SJSA1 (cell line): ENCODE measurements at places on chromosomes 16 and 17. TPM values are rescaled to one million over a fixed set of nuclear protein-coding genes. Genes with fewer than 3 reads are reported as not detected.

Gene PRAC2
- total RNA-seq: not detected in 2 replicates

DNA sequence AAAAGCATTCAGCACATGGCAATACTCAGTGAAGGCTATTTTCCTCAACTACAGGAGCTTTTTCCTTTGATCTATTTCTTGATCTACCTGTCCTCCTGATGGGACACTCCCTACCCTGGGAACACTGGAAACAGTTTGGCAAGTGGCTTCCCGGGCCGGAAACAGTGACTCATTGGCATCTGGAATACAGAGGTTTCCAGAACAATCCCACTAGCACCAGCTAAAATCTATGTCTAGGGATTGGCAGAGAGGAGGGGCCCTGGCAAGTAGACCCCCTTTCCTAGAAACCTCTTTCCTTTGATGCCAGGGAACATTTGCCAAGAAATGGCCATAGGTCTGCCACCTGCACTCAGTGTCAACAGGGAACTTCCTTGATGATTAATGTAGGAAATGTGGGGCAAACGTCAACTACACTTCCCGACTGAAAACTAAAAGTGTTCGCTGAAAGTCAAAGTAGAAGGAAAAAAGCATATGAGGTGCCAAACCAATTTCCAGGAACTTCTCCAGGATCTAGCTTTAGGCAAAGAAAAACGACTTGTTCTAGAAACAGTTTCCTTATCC lies 30.4 kb upstream of the FBXW10B start:
- peak; percentile 32 for DNase-seq

GRCh38 chr16:27264151-27264550 lies 4.4 kb downstream of the NSMCE1 start:
- DNase-seq: no peak

GRCh38 chr16:54817940-54818574 lies 112.6 kb upstream of the IRX5 start:
- no peak for DNase-seq

Gene SCARF1
- 0.16 TPM in 2 replicates for total RNA-seq

Gene C17orf78
- not detected in 2 replicates for total RNA-seq

DNA sequence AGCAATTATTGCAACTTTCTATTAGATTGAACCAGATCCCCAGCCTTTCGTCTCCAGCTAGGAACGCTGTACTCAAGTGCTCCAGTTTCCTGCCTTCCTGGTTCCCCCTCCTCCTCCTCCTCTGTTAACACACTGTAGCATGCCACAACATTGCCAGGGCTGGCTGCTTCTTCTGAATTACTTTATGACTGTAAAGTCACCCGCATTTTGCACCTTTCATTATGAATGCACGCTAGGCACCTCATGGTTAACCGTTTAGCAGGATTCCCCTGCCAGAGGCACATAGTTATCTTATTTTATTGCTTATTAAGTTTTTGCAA lies 4.5 kb downstream of the ZNF423 start:
- DNase-seq: no peak

DNA sequence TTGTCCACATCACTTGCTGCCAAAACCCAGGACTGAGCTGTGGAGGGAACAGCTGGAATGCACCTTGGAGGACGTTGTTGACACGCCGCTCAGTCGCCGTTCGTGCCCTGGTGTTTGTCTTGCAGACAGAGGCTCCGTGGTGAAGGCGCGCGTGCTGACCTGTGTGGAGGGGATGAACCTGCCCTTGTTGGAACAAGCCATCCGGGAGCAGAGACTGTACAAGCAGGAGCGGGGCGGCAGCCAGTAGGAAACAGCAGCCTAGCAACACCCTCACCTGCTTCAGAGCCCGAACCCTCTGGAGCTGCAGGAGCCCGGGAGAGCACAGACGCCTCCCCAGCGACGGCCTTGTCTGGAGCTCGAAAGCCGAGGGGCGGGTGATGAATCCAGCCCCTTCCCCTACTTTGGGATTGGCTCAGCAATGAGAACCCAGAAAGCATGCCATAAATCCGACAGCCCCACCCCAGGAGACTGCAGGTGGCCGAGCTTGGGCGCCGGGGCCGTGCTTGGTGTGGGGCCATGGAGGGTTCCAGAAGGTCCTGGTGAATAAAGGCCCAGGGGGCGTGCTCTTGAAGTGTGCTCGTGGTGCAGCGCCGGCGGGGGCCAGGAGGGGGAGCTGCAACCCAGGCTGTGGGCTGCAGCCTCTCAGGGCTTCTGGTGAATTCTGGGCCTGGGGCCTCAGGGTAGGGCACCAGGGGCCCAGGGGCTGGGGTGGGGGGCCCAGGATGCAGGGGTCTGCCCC lies 470 bp upstream of the CDK3 start:
- DNase-seq: no peak

Gene SEPTIN12
- not detected in 2 replicates for total RNA-seq

Gene SPEM2
- total RNA-seq: not detected in 2 replicates

DNA sequence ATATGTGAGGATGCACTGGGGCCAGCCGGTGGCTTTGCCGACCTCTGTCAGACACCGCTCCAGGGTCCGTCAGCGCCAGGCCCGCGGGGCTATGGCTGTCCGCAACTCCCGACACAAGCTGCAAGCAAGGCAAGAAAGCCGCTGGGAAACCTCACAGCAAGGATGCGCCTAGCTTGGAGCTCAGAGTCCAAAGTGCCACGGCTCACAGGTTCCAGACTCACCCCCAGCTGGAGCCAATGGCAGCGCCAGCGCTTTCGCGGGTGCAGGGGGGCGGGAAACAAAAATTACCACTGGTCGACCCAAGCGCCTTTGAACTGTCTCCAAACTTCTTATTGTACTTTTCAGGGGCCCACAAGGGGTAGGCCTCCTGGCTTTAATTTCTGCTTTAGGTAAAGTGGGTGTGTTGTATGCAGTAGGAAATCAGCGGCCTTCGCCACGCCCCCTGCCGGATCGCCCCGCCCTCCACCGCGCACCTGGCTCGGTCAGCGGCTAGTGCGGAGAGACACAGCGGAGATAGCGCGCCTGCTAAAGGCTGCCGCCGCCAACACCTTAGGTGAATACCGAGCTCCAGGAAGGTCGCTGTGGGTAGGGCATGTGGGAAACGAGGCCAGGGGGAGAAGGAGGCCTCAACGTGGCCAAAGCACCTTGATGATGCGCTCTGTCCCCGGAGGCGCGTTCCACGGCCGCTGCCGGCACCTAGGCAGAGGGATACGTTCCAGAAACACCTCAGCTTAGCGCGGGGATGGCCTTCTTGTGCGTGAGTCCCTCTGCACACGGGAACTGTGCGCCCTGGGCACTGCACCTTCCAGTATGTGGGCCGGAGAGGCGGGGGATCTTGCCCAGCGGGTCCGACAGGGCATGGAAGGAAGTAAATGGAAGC lies 61.0 kb upstream of the RBL2 start:
- no peak for DNase-seq

GRCh38 chr16:4333308-4333638 lies 17.4 kb downstream of the GLIS2 start:
- no peak for DNase-seq

GRCh38 chr17:41322094-41322902 lies 6.8 kb upstream of the KRTAP17-1 start:
- peak; percentile 54 for DNase-seq

DNA sequence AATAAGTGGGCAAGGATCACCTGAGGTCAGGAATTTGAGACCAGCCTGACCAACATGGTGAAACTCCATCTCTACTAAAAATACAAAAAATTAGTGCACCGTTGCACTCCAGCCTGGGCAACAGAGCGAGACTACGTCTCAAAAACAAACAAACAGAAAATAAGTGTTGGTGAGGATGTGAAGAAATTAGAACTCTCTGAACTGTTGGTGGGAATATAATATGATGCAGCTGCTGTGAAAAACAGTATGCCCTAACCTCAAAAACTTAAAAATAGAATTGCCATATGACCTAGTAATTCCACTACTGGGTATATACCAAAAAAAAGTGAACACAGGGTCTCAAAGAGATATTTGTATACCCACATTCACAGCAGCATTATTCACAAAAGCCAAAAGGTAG lies 26.1 kb downstream of the GLG1 start:
- no peak for DNase-seq

GRCh38 chr17:42639525-42640113 lies 19.5 kb upstream of the TUBG2 start:
- DNase-seq: no peak

GRCh38 chr17:30905742-30906100 lies 317 bp downstream of the TEFM start:
- DNase-seq: no peak

GRCh38 chr17:48373883-48374282 lies 56.1 kb downstream of the SKAP1 start:
- DNase-seq: no peak

GRCh38 chr16:2152695-2153506 lies 2.7 kb upstream of the TRAF7 start:
- no peak for DNase-seq

DNA sequence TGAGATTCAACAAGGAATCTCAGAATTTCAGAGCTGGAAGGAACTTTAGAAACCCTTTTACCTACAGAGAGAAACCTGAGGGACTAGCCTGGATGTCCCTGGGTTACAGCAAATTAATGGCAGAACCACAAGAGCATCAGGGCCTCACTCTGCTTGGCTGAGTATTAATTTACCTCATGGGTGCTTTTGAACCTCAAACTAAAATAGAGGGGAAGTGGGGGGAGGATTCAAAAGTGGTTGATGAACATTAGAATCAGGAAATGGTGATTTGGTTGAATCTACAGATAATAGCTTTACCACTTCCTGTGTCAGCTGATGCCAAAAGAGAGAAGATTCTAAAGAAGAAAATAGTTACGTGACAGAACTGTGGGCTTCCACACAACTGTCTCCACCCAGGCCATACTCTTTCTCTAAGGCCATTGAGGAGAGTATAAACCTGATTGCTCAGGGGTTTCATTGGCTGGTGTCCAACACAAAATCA lies 11.3 kb upstream of the SKAP1 start:
- DNase-seq: no peak

- DNase-seq: no peak
These were observed 1286.8 kb upstream of the CDH8 start for GRCh38 chr16:63323055-63323454.

- DNase-seq: no peak
These were observed 71.2 kb downstream of the TNRC6C start for GRCh38 chr17:78029697-78030096.

GRCh38 chr17:81162491-81162890 lies 2.8 kb upstream of the PVALEF start:
- no peak for DNase-seq

- no peak for DNase-seq
These were observed 77.3 kb downstream of the MPRIP start for GRCh38 chr17:17119533-17119932.

Gene CCL8
- total RNA-seq: not detected in 2 replicates

DNA sequence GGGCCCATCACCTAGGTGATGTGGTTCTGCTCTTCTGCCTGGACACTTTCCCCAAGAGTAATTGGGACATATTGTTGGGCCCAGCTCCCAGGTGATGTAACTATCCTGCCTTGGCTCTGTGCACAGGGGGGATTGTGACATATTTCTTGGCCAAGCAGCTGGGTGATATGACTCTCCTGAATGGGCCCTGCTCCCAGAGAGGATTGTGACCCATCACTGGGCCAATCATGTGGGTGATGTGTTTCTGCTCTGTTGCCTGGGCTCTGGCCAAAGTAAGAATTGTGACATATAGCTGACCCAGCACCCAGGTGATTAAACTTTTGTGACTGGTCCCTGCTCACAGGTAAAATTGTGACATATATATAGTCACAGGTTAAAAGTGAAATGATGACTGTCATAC lies 1904.9 kb downstream of the TP53TG3F start:
- DNase-seq: no peak

Gene PRMT7
- 58.8 and 58.9 TPM in 2 replicates for total RNA-seq

GRCh38 chr16:55297910-55298479 lies 26.0 kb upstream of the IRX6 start:
- no peak for DNase-seq

Gene ASIC2
- not detected in 2 replicates for total RNA-seq
